Activated T-cell treated with anti-CD3 and anti-CD28 coated beads for 1 hour (primary cell): ENCODE measurements at places on chromosomes 3 and 15.

DNA sequence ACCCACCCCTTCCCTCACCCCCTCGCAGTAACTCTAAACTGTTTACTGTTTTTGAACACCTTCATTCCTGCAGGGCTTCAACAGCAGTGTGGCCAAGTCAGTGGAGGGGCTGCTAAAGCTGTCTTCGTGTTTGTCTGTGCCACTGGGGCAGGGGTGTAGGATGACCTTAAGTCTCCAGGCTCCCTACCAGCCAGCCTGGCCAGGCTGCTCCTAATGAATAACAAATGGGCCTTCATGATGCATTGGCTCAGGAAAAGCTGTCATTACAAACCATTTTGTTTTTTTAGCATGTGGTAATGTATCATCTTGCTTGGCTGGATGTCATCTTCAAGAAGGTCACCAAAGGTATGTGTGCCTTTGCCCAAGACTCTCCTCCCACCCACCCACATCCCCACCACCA is 372.2 kb upstream of the WNT5A start:
- DNase-seq = no peak

GRCh38 chr3:112555535-112556170 is 6.1 kb downstream of the ATG3 start:
- DNase-seq = no peak

DNA sequence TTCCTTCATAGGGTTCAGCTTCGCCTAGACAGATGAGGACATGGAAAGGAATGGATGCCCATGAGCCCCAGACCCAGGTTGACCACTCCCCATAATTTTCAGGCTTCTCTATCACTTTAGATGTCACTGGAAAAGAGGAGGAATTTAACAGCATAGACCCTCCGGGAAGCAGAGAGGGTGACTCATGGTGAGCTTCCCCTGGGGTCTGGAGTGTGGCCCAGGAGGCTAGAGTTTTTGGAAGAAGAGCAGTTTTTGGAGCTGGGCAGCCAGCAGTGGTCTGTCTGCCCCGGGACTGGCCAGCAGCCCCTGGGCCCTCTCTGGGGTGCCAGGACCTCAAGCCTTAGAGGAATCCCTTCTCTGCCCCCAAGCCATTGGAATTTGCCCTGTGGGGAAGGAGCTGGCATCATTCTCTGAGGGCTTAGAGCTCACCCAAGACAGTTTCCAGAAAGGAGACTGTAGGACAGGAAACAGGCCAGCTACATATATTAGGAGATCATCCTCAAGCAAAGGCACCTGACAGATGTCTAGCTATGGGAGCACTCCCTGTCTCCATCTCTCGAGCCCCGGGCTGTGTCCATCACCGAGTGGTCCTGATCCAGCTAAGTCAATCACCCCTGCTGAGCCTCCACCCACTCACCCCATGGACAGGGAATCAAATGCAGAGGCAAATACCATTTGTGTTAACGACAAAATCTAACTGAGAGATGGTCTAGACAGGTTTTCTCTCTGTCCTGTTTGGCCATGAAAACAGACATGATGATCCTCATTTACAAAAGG is 67.3 kb downstream of the MEGF11 start:
- no peak for DNase-seq

DNA sequence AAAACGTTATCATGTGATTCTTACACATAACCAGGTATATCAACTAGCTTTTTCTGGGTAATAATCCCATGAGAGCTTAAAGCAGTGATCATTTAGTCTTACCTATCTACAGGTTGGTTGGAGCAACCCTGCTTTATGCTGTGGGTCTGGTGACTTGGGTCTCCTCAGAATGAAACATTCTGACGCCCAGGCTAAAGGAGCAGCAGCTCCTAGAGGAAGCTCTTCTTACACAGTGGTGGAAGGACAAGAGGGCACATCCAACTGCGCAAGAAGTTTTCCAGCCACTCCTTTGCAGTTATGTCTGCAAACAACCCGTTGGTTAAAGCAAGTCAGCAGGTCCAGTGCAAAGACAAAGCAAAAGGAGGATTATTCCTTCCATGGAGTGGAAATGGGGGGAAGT is 377.5 kb downstream of the EDEM1 start:
- DNase-seq = no peak

DNA sequence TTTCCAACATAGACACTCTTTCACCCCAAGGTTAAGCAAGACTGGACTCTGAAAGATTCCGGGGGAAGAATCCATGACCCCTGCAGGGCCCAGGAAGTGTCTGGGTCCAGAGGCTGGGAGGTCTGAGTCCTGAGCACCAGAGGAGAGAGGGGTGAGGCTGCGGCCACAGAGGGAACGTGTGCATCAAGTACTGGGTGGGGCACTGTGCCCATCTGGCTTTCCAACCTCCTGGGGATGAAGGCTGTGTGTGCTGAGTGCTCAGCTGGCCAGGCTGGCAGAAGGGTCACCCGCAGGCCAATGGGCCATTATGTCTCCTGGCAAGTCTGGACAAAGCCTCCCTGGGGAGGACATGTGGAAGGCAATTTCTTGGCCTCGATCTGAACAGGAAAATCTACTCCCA is 3.3 kb downstream of the CHRNA3 start:
- DNase-seq = no peak
